Osteoblast (primary cell): ENCODE measurements at places on chromosomes 4 and X. TPM values are rescaled to one million over a fixed set of nuclear protein-coding genes. Genes with fewer than 3 reads are reported as not detected.
A peak's percentile ranks its signal among the peaks of the same experiment; 100 is the strongest.

- no peak for DNase-seq
- H3K36me3 ChIP-seq, result no peaks in the 10 kb centered on the region
- no peaks in the 10 kb centered on the region for H3K4me1 ChIP-seq
- H3K4me3 ChIP-seq, result no peak overlapping the region
- no peak overlapping the region for H3K27ac ChIP-seq
Observed at GRCh38 chrX:132624466-132624865, 135.6 kb upstream of the MBNL3 start.

DNA sequence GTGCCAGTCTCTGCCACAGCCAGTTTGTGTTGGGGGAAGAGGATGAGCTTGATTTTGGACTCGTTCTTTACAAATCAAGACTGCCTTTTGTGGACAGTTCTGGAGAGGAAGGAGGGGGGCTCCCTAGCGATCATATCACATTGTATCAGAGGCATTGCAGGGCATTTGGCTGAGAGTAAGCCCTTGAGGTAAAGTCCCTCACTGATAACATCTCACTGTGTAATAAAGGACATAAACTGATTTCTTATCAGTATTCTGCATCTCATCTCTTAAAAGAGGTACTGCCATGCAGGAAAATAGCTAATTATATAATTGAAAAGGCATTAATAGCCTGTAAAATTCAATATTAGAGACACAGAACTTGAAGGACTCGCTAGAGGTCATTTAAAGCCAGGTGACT is 6.1 kb upstream of the IGFBP7 start:
- no peak overlapping the region for H3K4me3 ChIP-seq
- no peak for DNase-seq
- no peaks in the 10 kb centered on the region for H3K36me3 ChIP-seq
- H3K27ac ChIP-seq, result no peak overlapping the region
- no peaks in the 10 kb centered on the region for H3K27me3 ChIP-seq

GRCh38 chr4:7389101-7389701 is 45.5 kb downstream of the PSAPL1 start:
- DNase-seq, result no peak
- H3K27me3 ChIP-seq, result peaks cover 18% of the 10 kb centered on the region
- H3K36me3 ChIP-seq, result no peaks in the 10 kb centered on the region
- H3K4me1 ChIP-seq, result no peaks in the 10 kb centered on the region

DNA sequence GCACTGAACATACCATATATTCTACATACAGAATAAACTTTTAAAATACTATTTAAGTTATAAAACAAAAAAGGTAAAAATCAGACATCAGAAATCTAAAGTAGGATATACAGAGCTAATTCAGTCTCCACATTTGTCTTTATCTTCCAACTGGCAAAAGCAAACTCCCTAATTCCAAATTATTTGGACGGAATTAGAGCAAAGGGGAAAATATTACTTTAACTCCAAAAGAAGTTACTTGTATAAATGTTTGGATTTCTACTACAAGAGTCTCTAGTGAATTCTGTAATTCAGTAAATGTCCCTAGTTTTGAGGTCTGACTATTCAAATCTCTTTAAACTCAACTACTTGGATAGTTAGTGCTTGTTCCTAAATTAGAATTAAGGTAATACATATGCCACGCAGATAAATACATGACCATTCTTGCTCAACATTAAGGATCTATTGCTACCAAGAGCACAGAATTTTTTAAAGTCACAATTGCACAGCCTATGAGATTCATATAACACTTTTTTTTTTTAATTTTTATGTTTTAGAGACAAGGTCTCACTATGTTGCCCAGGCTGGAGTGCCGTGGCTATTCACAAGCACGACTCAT is 7.3 kb downstream of the ZNF280C start:
- no peak overlapping the region for H3K4me3 ChIP-seq
- no peaks in the 10 kb centered on the region for H3K36me3 ChIP-seq
- H3K27ac ChIP-seq, result no peak overlapping the region
- H3K4me1 ChIP-seq, result peaks cover 5% of the 10 kb centered on the region
- DNase-seq, result no peak

DNA sequence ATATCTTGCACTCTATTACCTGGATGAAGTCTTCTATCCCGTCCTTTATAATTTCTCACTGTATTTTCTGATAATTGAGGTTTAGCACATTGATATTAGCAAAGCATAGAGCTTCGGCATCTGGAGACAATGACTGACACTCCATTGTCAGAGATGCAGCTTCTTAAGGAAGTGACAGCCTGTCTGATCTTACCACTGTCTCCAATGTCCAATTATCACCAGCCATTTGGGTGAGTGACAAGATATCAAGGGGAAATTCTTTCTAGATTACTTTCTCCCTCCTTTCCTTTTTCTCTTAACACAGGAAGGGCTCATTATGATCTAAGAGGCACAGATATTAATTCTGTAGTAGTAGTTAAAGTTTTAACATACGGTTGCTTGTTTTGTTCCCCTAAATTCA is 86.4 kb downstream of the LDB2 start:
- no peaks in the 10 kb centered on the region for H3K36me3 ChIP-seq
- no peak overlapping the region for H3K4me3 ChIP-seq
- no peak overlapping the region for H3K27ac ChIP-seq
- H3K4me1 ChIP-seq, result no peaks in the 10 kb centered on the region

DNA sequence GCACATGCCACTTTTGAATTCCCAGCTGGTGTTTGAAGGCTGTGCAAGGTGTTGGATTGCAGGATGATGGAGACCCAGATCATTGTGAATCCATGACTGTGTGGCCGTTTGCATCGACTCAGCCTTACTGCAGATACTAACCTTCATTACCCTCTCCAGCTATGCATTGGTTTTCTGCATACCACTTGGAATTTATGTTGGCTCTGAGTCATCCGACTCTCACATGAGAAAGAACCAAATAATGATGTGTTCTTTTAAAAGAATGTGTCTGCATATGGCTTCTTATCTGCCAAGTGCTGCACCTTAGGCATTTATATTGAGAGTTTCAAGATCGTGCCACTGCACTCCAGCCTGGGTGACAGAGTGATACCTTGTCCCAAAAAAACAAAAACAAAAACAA is 106.7 kb upstream of the PRKX start:
- no peaks in the 10 kb centered on the region for H3K27me3 ChIP-seq
- DNase-seq, result peak; percentile 77
- H3K27ac ChIP-seq, result peak overlapping the region; percentile 47
- H3K4me3 ChIP-seq, result no peak overlapping the region
- H3K36me3 ChIP-seq, result peaks cover 14% of the 10 kb centered on the region
- H3K4me1 ChIP-seq, result peaks cover 14% of the 10 kb centered on the region

GRCh38 chr4:2794486-2795299 is 1.8 kb downstream of the SH3BP2 start:
- peak overlapping the region; percentile 82 for H3K27ac ChIP-seq
- peaks cover 33% of the 10 kb centered on the region for H3K4me1 ChIP-seq
- H3K27me3 ChIP-seq, result no peaks in the 10 kb centered on the region
- peak overlapping the region; percentile 75 for H3K4me3 ChIP-seq
- H3K36me3 ChIP-seq, result peaks cover 5% of the 10 kb centered on the region
- peak; percentile 97 for DNase-seq

Gene TLR8
- total RNA-seq, result under 0.01 TPM in 1 of 2 replicates, not detected in the other
